ENCODE measurements at places on chromosomes 2 and 18.

DNA sequence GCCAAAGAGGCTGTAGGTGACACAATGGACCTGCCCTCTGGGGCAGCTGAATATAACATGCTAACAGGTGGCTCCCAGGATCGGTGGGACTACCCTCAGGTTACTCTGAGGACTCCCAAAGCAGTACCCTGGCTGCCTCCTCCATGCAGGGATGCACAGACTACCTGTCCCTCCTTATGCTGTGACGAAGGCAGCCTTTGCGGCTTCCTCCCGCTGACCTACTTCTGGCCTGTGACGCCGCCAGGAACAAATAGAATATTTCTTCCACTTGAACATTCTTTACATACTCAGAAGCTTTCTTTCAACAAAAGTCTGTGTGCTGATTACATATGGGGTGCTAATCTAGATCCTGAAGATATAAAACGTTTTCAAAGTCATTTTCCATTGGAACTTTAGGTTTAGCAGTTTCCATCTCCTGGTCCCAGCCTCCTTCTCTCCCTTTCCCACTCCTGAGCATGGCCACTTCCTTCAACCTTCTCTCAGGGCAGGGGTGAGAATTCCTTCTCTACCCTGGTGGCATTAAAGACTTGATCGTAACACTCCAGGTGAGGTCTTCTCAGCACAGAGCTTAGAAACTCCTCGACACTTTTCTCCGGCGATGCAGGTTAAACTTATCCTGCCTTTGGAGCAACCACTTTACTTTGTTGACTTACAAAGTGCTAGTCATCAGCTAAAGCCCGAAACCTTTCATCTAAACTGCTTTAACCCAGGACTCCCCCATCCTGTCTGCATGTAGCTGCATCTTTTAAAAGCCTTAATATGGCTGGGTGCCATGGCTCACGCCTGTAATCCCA lies 58.9 kb upstream of the STK17B start:
- DNase-seq, result peak; percentile 62

GRCh38 chr2:141068053-141068682 lies 1062.6 kb downstream of the LRP1B start:
- no peak for DNase-seq

DNA sequence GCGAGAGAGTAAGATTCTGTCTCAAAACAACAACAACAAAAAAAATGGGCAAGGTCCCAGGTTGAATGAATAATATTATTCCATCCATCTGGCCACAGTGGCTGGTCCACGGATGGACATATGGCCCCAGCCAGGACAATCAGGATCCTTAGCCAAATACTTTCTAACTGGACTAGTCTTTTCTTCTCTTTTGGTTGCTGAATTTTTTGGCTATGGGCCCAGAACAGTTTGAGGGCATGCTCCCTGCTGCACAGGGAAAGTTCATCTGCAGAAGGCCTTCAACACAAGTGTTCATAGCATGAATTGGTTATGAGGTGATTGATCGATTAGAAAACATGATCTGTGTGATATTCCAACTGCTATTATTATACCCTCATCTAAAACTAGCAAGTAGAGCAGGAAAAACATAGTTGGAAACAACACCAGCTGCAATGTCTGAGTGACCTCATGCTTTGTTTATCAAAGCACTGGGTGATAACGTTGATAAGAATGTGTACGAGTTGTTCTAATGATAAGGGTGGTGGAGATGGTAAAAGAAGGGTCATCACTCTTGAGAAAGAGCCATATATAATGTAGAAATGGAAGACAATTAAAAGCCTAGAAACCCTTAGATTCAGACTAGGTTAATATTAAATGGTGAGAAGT lies 47.8 kb upstream of the RNF103 start:
- no peak for DNase-seq

GRCh38 chr18:70288851-70289328 lies at the start of gene SOCS6:
SOCS6 (plus strand) TSS chr18:70289045; CDS start chr18:70324669, 35,624 bp downstream.
- DNase-seq, result peak; percentile 9

DNA sequence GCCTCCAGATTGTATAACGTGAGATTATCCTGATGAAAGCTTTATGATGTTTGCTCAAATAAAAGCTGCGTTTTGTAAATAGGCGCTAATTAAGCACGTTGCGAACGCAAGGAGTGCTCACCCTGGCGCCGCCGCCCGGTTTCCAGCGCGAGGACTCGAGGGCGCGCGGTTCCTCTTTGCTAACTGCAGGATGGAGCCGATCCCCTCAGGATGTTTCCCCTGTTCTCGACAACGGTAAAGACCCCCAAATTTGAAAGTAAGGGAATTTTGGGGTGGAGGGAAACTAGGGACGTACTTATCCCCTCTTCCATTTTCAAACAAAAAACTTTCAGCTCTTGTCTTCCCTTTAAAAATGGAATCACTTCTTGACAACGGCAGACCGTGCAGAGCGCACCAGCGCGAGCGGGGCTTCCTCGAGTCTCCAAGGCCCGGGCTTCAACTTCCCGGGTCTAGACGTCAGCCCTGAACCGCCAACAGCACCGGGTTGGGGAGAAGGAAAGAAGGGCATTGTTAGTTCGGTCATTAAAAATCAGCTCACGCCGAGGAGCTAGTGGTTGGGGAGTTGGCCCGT lies 1.1 kb upstream of the GBX2 start:
- no peak for DNase-seq

DNA sequence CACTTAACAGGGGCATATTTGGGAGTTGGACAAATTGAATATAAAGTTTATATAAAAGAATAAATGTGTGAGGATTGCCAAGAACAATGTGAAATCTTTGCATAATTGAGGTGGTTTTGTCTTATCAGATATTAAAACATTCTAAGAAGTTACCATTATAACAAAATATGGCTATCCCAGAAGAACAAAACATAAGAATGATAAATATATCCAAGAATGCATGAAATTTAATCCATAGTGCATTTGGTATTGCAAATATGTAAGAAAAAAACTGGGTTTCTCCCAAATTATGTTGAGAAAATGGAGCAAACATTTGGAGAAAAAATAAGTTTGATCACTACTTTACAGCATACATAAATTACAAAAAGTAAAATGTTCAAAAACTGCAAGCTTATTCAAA lies 562.4 kb downstream of the RNF144A start:
- DNase-seq, result no peak

GRCh38 chr18:567122-567521 lies 13.1 kb upstream of the CETN1 start:
- DNase-seq, result no peak

- DNase-seq, result no peak
Measured at GRCh38 chr2:206328974-206329373, 54.5 kb downstream of the ZDBF2 start.

DNA sequence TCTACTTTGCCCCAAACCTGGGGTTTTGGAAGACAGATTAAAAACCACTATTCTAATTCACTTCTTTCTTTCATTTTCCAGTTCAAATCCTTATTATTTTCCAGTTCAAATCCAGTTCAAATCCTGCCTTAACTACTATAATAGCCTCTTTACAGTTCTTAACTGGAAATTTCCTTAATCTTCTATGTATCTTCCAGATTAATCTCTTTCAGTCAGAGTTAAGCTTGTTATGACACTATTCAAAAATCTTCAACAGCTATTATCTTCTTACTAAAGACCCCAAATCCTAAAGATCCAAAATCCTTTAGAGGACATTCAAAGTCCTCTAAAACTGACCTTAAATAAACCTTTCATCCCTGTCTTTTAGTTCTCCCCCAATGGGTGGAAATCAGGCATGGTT lies 30.1 kb downstream of the EIF2AK3 start:
- DNase-seq, result no peak

- DNase-seq, result no peak
Measured at GRCh38 chr2:219789476-219789875, 162.0 kb downstream of the SLC4A3 start.

GRCh38 chr2:139628931-139629330 lies 848.7 kb upstream of the NXPH2 start:
- DNase-seq, result no peak

DNA sequence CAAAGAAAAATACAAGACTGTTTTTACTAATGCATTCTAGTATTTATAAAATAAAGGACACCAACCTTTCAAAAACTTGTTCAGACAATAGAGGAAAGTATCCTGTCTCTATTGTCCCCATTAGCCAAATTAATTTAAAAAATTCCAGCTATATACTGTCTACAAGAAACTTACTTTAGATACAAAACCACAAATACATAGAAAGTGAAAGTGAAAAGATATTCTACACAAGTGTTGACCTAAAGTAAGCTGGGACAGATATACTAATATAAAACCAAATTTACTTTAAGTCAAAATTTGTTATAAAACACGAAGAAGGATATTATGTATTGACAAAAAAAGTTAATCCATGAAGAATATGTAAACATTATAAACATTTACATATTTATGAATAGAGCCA lies 893.3 kb upstream of the TMEFF2 start:
- no peak for DNase-seq

DNA sequence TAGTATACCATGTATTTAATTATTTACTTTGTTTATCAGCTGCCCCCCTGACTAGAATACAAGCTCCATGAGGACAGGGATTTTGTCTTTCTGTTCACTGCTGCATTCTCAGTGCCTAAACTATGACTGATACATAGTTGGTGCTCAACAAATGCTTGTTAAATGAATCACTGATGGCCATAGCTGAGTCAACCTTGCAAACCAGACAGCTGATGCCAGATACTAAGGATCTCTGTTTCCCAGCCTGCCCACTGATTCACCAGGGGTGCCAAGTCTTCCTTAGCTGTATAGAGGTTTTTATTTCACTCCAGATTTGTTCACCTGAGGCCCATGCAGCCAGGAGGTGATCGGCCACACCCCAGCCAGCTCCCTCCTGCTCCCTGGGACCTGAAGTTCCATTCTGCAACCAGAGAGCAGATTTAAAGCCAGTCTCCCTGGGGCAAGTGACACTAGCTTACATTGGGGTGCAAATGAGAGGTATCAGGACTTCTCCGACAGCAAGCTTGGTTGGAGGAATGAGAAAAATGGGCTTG lies 92.2 kb downstream of the C1QL2 start:
- no peak for DNase-seq

- DNase-seq, result no peak
Measured at GRCh38 chr2:10256031-10256514, 46.6 kb upstream of the HPCAL1 start.

GRCh38 chr2:118122594-118123281 lies 34.5 kb downstream of the INSIG2 start:
- DNase-seq, result no peak

- no peak for DNase-seq
Measured at GRCh38 chr2:176685908-176686307, 416.7 kb downstream of the MTX2 start.

- DNase-seq, result no peak
Measured at GRCh38 chr2:126448611-126449010, 207.3 kb upstream of the GYPC start.

DNA sequence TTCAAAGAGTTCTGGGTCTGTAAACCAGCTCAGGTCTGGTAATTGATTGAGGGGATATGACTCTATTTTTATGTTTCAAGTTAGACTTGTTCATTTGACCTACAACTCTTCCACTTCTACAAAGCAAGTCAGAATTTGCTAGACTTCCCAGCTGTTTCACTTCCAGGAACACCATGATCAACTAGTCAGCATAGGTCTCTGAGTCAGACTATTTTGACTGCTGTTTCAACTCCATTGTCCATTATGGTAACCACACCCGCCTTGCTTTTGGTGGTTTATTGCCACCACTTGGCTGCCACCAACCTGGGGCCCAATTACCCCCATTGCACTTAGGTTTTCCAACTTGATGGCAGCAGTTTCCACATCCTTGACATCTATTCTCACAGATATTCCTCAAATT lies 116.6 kb downstream of the LAMA3 start:
- no peak for DNase-seq

GRCh38 chr2:173347305-173348168 lies 7.1 kb upstream of the CDCA7 start:
- no peak for DNase-seq

GRCh38 chr2:72367530-72368225 lies 220.0 kb upstream of the CYP26B1 start:
- DNase-seq, result no peak

- DNase-seq, result no peak
Measured at GRCh38 chr2:127145280-127145895, 38.4 kb upstream of the BIN1 start.

GRCh38 chr18:2932247-2933181 lies 80.4 kb downstream of the LPIN2 start:
- peak; percentile 32 for DNase-seq

All from T follicular helper cell (primary cell).